ENCODE measurements at places on chromosomes 12 and 14. TPM values are rescaled to one million over a fixed set of nuclear protein-coding genes. Genes with fewer than 3 reads are reported as not detected.

Gene ZNF740
- 34.9 TPM for total RNA-seq

Gene CLEC1B
- not detected for total RNA-seq

GRCh38 chr12:107372229-107372658, 278.9 kb upstream of the CRY1 start:
- DNase-seq, result peak; percentile 49
- H3K27me3 ChIP-seq, result no peaks in the 10 kb centered on the region
- peak overlapping the region; percentile 45 for H3K4me3 ChIP-seq
- H3K4me1 ChIP-seq, result peaks cover 76% of the 10 kb centered on the region
- peaks cover 11% of the 10 kb centered on the region for H3K36me3 ChIP-seq
- peak overlapping the region; percentile 89 for H3K27ac ChIP-seq

DNA sequence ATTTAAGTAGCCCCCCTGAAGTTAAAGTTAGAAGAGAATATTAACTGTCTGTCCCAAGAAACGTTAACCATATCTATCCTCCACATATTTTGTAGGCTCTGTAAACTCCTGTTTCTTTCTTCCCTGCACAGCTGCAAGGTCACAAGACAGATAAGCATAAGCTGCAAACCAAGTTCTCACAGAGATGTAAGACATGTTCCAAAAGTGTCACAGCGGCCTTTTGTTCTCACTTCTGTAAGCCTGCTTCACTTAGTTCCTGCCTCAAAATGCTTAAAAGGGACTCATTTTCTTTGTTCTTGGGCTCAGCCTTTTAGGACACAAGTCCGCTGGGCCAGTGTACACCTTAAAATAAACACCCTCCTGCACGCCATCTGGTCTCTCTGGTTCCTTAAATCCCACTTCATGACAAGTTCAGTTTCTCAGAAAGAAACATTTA, 3.2 kb downstream of the RNASE1 start:
- no peaks in the 10 kb centered on the region for H3K4me1 ChIP-seq
- H3K27ac ChIP-seq, result no peak overlapping the region
- no peak for DNase-seq
- H3K36me3 ChIP-seq, result no peaks in the 10 kb centered on the region
- no peak overlapping the region for H3K4me3 ChIP-seq
